Hypothalamus (tissue), 51 donors: ENCODE measurements at places on chromosomes 4 and X.

- DNase-seq, result no peak
These were observed 15.6 kb downstream of the SHOX start for GRCh38 chrX:646228-646495.

DNA sequence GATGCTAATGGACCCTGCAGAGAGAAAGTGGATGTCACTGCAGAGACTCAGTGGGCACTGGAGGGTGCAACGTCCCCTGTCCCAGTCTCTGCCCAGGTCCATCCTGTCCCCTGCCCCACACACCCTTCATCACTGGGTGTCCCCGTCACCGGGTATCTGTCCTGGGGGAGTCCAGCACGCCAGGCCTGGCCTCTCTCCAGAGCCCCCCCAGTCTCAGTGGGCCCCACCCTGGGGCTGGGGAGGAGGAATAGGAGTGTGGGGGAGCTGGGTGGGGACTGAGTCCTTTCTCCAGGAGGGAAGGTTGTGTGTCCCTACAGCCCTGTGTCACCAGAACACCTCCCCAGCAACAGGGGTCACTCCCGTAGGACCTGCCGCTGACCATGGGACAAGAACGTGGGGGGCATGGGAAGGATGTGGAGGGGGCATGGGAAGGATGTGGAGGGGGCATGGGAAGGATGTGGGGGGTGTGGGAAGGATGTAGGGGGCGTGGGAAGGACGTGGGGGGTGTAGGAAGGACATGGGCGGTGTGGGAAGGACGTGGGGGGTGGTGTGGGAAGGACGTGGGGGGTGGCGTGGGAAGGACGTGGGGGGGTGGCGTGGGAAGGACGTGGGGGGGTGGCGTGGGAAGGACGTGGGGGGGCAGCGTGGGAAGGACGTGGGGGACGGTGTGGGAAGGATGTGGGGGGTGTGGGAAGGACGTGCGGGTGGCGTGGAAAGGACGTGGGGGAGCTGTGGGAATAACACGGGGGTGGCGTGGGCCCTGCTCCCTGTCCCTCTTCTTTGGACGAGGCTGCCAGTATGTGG, 21.0 kb upstream of the SPON2 start:
- no peak for DNase-seq

- DNase-seq, result peak; percentile 1
These were observed 26.8 kb upstream of the TMEM184C start for GRCh38 chr4:147590249-147590920.

DNA sequence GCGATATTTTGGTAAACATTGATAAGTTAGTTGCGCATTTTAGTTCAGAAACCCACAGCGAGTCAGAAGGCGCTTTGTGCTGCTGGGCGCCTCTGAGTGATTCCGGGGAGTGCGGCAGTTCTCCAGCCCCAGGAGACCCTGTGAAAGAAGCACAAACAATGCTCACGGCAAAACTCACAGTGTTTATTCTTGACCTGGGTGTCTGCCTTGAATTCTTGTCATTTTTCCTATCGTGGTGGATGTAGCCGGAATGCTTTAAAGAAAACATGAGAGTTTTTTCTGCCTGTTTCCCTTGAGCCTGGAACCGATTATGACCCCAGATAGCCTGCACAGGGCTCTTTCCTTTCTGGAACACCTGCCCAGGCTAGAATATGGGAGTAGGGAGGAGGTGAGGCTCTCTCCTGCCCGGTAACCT, 6.7 kb downstream of the TBL1X start:
- DNase-seq, result no peak

- DNase-seq, result no peak
These were observed 155.8 kb downstream of the RPA4 start for GRCh38 chrX:97039363-97040029.

DNA sequence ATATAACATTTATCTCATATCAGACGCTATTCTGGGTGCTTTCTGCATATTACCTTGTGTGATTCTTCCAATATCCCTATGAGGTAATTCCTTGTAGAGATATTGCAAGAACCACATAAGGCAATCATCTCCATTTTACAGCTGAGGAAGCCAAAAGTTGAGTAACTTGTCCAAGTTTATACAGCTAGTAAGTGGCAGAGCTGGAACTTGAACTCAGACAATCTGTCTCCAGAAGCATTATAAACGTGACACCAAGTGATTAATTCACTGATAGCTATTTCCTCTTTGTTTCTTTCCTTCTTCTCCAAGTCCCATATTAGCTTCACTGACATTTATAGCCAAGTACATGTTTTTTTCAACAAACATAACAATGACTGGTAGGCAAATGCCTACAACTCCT, 7.3 kb downstream of the EMCN start:
- no peak for DNase-seq

DNA sequence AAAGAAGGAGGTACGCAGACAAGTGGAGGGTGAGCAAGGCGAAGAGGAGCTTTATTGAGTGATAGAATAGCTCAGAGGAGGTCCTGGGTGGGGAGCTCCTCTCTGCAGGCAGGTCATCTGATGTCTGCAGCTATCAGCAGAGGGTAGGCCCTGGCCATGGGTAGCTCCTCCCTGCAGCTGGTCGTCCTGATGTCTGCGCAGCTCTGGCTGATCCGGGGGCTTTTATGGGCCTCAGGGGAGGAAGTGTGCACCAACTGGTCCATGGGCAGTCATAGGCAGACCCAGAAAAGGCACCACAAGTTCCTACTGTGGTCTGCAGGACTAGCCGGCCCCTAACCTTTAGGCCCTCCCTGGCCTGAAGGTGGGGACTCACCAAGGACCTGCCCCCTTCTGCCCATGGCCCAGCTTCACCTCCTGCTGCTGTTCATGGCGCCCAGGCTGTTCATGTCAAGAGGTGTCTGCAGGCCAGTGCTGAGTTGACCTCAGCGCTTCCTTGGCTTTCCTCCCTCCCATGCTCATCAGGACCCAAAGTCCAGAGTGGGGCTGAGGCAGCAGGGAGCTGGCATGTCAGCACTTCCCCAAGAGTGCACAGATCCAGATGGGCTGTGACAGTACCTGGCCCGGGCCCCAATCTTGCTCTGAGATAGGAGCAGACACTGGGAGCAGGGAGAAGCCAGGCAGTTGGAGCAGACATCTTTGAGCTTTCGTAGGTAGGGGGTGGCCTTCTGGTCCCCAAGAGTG, 46.1 kb downstream of the ARAP2 start:
- no peak for DNase-seq

DNA sequence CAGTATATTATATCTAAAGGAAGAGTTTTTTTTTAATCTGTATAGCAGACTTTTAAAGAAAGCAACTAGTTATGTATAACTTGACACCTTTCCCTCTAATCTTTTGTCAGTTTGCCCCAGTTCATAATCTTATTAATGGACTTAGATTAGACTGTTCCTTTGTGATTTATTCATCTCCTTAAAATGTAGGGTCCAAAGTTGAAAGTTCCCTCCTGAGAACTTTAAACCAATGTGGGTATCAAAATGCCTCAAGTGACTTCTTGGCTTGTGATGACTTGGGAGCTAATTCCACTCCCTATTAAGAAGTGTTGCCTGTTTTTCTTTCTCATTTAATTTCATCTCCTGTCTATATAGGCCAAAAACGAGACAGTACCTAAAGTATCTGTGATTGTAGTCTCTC, 6.3 kb upstream of the SDAD1 start:
- no peak for DNase-seq

- no peak for DNase-seq
These were observed 133.6 kb upstream of the C1QTNF7 start for GRCh38 chr4:15294202-15294601.

- DNase-seq, result no peak
These were observed 89.7 kb downstream of the LNX1 start for GRCh38 chr4:53501561-53501960.

DNA sequence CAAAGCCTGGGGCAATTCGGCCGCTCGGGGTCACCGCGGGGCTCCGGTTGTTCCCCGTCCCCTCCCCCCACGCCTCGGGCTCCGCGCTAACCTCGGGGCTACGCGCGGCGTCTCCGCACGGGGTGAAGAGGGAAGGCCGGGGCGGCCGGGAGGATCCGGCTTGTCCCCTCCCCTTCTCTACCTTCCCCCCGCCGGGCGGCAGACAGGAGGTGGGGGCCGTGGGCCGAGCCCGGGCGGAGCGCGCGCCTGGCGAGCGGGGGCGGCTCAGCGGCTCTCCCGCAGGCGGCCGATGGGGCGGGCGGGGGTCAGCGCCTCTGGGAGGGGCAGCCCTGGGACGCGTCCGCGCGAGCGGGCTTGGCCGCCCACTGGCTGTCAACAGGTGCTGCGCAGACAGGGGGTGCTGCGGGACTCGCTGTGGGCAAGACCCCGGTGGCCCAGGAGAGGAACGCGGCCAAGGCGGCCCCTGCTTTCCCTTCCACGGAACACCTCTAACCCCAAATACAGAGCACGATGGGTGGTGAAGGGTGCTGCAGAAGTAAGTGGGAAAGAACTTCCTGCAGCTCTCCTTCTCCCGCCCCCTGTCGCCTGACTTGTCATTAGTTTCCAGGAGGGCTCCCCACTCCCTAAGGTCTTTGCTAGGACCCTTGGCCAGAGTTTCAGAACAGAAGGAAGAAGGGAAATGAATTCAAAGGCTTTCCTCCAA, at the start of gene PDGFC:
PDGFC (minus strand) TSS at position 124 of the 703 bp plus-strand sequence. CDS start 896 bp downstream, outside the sequence.
- peak; percentile 63 for DNase-seq

GRCh38 chrX:123713841-123714240, 19.0 kb downstream of the THOC2 start:
- no peak for DNase-seq

GRCh38 chr4:106258145-106259045, 57.6 kb downstream of the TBCK start:
- DNase-seq, result no peak

DNA sequence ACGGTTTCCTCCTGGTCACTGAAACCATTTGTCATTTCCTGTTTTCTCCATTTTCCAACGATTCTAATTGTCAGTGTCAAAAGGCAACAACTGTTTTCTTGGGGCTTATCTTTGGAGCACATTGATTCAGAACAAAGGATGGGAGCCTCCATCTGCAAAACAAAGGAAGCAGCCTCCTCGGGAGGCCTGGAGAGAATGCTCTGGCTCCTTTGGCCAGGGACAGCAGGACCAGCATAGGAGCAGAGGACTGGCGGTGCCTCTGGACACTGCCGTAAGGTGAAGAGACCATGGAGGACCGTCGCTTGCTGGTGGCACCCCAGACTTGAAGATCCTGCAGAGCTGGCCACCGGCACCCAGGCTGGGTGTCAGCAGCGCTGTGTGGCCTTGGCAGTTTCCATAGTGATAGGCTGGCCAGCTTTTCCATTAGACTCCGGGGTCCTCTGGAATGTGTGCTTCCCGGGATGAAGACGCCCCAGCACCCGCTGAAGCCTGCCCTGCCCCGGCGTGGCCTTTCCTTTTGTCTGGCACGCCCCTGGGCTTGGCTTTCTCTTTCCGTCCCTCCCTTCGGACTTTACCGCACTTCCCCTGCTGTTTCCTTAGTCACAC, 61.1 kb upstream of the MTM1 start:
- no peak for DNase-seq

DNA sequence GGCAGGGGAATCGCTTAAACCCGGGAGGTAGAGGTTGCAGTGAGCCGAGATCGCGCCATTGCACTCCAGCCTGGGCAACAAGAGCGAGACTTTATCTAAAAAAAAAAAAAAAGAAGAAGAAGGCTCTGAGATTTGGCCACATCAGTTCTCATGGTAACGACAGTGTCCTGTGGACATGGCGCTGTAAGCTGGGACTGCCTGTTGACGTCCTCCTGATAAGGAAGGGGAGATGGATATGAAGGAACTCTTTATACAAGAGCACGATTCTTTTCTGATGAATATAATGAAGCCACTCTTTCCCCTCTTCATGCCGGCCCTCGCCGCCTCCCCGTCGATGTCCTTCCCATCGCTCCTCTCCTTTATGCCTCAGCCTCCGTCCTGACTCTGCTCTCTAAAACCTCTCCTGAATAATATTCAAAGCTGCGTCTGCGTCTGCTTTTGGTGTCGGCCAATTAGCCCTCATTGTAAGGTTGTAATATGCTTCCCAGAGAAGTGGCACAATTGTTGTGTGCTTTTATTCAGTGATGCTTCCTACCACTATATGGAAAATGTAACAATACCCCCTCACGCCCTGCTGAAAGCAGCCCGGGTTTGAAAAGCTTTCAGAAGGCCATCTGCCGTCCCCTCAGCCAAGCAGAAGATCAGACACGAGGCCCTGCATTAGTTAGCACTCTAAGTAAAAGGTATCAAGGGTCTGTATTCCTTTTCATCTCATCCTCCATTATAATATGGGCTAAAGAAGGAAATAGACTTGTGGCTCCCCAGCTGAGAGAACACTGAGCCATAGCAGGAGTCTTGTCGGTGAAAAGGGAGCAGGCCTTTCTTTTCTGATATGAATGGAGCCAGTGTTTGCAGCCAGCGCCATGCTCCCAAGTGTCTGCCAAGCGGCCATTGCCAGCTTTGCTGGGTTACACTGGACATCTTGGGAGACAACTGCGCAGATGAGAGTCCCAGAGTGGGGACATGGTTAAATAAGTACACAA, 22.1 kb upstream of the SCOC start:
- peak; percentile 70 for DNase-seq

GRCh38 chr4:108488865-108489264, 131.5 kb upstream of the RPL34 start:
- DNase-seq, result no peak

- no peak for DNase-seq
These were observed 35.1 kb downstream of the PRIMPOL start for GRCh38 chr4:184684491-184685189.

DNA sequence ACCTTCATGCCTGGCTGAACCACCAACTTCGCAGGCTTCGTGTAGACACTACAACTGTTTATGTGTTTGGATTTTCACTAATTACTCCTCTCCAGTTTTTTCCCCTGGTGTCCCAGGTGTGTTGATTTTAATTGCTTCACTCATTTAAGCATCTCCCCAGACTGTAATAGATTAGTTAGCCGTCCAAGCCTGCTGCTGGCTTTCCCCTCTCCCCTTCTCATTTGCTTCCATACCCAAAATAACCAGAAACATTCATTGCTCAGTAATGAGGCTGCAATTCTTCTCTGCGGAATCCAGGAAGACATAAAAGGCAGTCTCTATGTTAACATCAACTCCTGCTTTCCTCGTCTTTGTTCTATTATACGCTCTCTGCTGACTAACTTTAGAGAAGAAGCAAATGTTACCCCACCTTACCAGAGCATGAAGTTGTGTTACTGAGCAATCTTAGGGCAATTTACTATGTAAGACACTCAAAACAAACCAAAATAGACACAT, 37.9 kb upstream of the SCRG1 start:
- no peak for DNase-seq

DNA sequence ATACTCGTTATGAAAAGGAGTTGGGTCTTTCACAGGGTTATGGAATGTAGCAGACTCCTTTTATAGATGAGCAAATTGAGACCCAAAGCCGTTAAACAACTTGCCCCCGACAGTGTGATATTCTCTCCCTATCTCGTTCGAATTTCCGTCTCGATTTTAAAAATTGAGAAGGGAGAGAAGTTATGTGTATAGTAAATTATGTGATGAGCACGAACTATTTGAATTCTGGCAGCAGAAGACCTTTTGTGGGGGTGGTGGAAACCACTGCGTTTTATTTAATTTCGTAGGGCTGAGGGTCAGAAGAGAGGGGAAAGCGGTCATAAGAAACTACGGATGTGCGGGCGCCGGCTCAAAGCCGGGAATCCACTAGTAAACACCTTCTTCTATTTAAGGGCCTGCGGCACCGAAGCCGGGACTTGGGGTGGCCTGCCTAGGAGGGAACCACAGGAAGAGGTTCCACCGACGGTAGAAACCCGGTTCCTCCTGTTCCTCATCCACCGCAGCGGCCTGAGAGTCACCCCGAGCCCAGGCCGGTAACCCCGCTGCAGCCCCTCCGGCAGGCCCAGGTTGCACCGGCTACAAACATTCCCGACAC, 1.5 kb upstream of the DDX3X start:
- no peak for DNase-seq
